ENCODE measurements at places on chromosomes 7 and 10. TPM values are rescaled to one million over a fixed set of nuclear protein-coding genes. Genes with fewer than 3 reads are reported as not detected.

The LMOD2 gene
- not detected for total RNA-seq

The AKR1C1 gene
- total RNA-seq, result 30.8 TPM

The KLF14 gene
- not detected for total RNA-seq

The CCDC136 gene
- total RNA-seq, result 1.3 TPM

The AZGP1 gene
- not detected for total RNA-seq

The RNF148 gene
- 0.51 TPM for total RNA-seq

The MYO1G gene
- under 0.01 TPM for total RNA-seq

The PPP1R3A gene
- not detected for total RNA-seq

The OPN1SW gene
- not detected for total RNA-seq
